ENCODE measurements at places on chromosomes 5 and 9.

DNA sequence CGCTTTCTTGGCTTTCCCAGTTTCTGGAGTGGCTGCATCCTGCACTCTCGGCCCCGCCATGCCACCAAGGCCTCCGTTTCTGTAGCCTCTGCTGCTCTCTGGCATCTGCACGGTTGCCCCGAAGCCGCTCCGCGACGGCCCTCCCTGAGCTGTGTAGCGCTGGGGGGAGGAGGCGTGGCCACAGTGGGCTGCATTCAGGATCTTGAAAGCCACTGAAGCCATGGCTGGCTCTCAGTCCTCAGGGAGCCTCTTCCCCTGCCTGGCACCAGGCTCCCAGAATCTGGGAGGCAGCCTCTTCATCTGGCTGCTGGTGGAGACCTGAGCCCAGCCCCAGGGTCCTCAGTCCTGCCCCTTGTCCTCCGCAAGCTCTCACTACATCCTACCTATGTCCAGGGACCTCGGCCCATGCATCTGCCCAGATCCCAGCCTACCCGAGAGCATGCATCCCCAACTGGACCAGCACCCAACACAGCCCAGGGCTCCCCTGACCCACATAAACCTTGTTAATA, 25.1 kb downstream of the PAEP start:
- DNase-seq = no peak

DNA sequence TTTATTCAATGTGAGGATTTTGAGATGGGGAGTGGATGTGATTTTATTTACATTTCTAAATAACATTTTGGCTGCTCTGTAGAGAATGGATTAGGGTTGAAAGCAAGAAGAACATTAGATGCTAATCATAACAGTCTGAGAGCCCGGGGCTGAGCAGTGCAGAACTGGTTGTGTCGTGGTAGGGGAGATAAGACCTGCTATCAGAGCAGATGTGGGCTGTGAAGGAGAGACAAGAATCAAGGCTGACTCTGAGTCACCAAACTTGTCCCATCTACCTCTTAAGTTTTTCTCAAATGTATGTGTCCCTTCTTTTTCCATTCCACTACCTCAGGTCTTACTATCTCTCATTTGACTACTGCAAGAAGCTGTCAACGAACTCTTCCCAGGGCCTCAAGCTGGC, 35.4 kb upstream of the SLC28A3 start:
- DNase-seq = peak; percentile 89

DNA sequence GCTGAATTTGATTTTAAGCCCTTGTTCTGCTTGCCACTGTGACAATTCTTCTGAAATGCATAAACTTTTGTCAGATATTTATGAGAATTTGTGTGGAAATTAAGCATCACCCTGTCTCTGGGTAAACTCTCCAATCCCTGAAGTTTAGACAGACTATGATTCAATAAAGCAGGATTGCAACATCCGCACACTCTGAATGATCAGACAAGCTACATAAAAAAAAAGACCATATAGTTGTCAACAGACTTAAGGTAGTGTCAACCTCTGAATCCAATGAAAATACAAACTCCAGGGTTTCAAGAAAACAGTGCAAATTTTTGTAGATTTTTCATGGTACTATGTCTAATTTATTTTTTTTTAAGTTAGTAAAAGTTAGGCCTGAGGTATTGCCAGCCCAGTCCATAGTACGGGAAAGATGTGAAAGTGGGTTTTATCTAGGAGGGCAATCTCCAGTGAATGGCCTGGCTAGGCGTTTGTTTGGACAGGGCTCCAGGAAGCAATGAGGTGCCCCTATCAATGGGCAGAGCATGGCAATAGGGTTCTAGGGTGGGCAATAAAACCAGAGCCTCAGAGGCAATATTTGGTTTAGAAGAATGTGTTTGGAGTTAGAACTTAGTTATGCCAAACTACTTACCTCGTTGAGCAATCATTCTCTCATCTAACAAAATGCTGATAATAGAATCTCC, 762.6 kb upstream of the SEMA6A start:
- no peak for DNase-seq

DNA sequence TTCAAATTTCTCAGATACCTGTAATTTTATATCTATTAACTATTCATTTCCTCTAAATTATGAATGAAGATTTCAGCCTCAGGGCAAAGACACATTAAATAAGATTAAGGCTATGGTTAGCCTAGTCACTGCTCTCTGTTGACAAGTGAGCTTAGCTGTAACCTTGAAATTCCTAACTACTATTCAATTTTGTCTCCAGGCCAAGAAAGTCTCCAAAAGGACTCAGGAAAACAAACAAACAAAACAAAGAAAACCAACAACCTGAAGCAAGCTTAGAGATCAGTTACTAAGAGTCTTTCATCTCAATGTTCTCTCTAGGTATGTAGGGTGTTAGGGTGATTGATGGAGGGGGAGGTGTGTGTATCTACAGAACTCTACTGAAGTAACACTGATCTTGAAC, 9.6 kb upstream of the CTNNAL1 start:
- no peak for DNase-seq

DNA sequence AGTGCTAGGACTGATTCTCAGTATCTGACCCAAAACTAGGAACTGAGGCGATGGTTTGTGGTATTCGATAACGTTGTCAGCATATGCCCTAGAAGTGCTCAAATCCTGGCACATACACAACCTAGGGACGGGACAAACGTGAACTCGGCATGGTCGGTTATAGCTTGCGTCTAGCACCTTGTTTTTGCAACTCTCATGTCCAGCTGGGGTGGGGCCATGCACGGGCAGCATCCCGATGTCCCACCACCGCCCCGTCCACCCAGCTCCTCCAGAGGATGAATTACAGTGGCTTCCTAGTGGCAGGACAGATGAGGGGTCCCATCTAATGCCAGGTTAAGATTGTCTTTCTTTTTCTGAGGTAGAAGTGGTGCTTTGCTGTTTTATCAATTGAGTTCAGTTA, 31.6 kb downstream of the PROP1 start:
- DNase-seq = no peak

- no peak for DNase-seq
These were observed 636.7 kb downstream of the NR2F1-AS1 start for GRCh38 chr5:92944337-92944736.

DNA sequence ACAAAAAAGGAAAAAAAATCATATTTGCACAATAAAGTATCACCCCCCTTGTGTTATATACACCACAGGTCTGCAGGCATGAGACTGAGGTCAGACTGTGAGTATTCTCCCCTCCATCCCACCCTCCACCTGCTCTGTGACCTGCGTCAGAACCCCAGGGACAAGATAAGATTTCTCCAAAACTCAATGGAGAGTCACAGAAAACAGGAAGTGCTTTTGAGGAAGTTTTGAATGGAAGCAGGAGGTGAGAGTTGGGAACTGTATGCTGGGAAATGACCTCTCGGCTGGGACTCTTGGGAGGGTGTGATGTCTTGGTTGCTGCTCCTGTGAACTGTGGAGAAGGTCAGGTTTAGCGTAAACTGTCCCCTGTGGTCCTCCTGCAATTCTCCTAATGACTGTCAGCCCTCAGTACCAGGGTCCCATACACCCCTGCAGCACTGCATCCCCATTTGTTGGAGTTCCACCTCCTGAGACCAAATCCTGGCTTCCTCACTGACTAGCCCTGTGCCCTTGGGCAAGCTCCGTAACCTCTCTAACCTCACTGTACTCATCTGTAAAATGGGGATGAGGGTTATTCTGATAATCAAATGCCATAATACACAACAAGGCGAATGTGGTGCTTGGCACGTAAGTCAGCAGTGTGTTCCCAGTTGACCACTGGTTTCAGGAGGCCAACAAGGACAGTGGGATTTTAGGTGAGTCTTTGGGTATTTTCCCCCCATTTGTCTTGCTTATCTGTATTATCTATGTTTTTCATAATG, 6.9 kb upstream of the CTSL start:
- DNase-seq = no peak

- no peak for DNase-seq
These were observed 102.9 kb downstream of the GCNT1 start for GRCh38 chr9:76561900-76562299.

- DNase-seq = no peak
These were observed 292.3 kb upstream of the IRX4 start for GRCh38 chr5:2175041-2175440.

DNA sequence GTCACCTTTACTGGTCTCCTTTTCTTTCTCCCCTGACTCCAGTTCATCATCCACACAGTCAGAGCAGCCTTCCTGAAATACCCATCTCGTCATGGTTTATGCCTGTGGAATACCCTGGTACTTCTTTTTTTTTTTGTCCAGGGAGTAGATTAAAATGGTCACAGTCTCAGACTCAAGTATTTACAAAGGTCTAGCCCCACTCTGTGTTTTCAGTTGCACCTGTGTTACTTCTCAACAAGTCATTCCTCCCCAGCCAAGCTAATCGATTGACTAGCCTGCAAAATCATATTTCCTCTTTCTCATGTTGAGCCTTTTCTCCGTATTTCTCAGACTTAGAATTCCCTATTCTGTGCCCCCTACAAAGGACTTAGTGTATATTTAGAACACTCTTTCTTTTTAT, 155.2 kb upstream of the KCNN2 start:
- no peak for DNase-seq

GRCh38 chr5:6719896-6720560, 6.8 kb downstream of the TENT4A start:
- no peak for DNase-seq

- no peak for DNase-seq
These were observed 112.2 kb downstream of the PIP5K1B start for GRCh38 chr9:68817079-68817875.

DNA sequence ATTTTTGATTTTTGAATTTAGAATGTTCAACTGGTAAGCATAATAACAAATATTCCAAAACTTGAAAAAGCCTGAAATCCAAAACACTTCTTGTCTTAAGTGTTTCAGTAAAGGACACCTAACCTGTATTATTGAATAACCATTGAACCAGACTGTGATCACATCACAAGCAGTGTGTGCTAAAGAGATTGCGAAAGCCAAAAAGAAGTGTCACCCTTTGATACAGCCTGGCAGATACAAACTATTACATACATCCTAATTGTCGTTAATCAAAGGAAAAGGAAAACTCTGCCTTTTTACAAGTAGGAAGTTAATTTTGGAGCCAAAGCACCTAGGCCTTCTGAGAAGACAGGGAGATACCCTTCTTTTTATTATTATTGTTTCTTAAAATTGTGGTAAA, 8.4 kb upstream of the FAM120AOS start:
- DNase-seq = no peak

DNA sequence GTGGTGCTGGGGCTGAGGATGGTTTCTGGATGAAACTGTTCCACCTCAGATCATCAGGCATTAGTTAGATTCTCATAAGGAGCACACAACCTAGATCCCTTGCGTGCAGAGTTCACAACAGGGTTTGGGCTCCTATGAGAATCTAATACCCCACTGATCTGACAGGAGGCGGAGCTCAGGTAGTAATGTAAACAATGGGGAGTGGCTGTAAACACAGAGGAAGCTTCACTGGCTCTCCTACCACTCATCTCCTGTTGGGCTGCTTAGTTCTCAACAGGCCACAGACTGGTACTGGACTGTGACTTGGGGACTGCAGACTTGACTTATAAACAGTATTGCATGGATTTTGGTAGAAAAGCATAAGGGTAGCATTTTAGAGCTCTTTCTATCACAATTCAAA, 870.7 kb upstream of the CDH10 start:
- DNase-seq = no peak

DNA sequence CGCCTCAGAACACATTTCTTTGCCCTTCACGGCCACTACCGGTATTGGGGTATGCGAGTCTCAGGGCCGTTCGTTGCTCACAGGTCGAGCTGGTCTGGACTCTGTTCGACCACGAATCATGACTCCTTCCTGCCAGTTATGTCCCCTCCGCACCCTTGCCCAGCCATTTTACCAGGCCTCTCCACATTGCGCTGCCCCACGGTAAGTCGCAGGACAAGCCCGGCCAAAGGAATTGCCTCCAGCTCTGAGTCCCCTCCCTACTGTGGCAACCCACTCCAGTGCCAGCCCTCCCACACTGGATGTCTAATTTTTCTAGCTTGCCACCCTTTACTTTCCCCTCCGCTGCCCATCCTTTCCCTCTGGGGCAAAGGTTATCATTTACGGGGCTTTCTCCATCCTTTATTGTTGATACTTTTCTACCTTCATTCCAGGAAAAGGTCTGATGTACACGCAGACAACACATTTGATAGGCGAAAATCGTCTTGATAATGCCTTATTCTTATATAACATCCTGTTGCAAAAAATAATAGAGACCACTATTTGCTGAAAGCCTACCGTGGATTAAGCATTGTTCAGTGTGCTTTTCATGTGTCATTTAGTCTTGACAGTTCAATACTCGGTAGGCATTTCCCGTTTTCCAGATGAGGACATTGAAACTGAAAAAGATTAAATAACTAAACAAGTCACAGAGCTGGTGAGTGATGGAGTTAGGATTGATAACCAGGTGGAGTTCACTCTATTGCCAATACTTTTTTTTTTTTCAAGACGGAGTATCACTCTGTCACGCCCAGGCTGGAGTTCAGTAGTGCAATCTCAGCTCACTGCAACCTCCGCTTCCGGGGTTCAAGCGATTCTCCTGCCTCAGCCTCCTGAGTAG, 958 bp upstream of the HSPA5 start:
- peak; percentile 36 for DNase-seq

GRCh38 chr5:6584727-6585126, 48.1 kb downstream of the NSUN2 start:
- DNase-seq = no peak

DNA sequence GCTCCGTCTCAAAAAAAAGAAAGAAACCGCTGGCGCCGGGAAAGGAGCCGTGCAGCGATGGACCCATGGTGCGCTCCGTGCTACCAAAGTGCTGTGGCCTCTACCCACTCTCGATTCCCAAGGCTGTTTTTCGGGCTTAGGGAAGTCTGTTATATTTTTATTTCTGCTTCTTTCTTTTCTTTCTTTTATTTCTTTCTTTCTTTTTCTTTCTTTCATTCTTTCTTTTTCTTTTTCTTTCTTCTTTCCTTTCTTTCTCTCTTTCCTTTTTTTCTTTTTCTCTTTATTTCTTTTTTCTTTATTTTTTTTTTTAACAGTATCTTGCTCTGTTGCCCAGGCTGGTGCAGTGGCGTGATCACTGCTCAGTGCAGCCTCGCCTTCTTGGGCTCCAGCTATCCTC, 87.5 kb downstream of the ANXA2R start:
- no peak for DNase-seq

- no peak for DNase-seq
These were observed 265.3 kb downstream of the KCTD16 start for GRCh38 chr5:144436007-144436406.

GRCh38 chr9:83623679-83624076, 735 bp downstream of the IDNK start:
- no peak for DNase-seq

GRCh38 chr5:130724658-130725057, 440.4 kb downstream of the HINT1 start:
- no peak for DNase-seq

- DNase-seq = no peak
These were observed 128.2 kb upstream of the GAS1 start for GRCh38 chr9:87075537-87075936.

DNA sequence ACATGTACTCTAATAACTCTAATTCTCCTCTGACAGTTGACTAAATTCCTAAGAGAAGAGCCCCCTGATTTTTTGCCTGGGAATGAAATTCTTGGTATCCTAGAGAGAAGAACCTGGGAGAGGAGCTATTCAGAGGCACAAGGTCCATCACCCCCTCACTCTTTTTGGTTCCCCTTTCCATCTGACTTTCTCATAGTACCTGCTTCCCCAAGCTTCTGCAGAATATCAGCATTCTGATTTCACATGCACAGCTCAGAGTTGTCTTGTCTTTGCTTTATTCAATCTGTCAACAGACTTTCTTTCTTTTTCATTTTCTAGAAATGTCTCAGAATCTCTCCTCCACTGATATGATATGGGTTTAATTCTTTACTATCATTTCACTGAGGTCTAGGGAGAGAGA, 141.5 kb upstream of the FBXL17 start:
- no peak for DNase-seq

All from trophoblast cell (in vitro differentiated cells and primary cell).